CD4-positive, alpha-beta T cell treated with Interleukin-6 for 4 hours (primary cell): ENCODE measurements at places on chromosomes 7 and 10.

- no peak for DNase-seq
Measured at GRCh38 chr10:118173296-118173695, 126.6 kb upstream of the RAB11FIP2 start.

GRCh38 chr7:87506246-87507180 lies 31.0 kb upstream of the ABCB4 start:
- DNase-seq = no peak

DNA sequence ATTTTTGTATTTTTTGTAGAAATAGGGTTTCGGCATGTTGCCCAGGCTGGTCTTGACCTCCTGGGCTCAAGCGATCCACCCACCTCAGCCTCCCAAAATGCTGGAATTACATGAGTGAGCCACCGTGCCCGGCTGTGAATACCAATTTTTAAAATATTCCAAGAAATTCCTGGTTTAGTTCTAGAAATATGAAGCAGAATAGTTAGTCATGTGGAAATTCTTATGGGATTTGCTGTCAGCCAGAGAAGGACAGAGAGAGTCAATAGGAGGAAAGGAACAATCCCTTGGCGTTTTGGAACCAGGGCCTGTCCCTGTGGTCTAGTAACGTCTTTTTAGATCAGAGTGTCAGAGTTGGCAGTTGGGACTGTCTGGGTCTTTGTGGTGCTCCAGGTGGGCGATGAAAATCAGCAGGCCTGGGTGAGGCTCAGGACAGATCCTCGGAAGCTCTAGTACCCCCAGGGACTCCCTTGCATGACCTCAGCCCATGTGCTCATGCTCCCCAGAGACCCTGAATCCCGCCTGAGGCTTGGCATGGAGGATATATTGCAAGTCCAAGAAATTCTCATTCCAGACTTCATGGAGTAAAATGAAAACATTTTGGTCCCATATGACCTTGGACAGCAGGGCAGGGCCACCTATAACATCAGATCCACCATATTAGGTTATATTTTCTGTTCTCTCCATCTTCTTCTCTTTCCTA lies 7.8 kb downstream of the NODAL start:
- no peak for DNase-seq

DNA sequence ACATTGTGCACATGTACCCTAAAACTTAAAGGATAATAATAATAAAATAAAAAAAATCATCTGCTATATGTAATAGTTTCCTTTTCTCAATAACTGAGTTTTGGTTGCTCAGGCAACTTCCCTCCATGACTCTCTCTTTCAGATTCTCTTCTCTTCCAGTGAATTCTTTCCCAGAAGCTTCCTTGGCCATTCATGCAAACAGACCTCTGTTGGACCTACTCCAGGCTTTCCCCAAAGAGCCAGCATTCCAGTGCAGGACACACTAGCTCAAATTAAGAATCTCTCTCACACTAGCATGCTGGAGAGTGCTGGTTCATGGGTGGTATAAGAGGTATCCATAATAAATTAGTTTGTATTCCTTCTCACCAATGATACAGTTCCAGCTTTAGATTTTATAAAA lies 31.0 kb upstream of the ZEB1 start:
- DNase-seq = no peak

DNA sequence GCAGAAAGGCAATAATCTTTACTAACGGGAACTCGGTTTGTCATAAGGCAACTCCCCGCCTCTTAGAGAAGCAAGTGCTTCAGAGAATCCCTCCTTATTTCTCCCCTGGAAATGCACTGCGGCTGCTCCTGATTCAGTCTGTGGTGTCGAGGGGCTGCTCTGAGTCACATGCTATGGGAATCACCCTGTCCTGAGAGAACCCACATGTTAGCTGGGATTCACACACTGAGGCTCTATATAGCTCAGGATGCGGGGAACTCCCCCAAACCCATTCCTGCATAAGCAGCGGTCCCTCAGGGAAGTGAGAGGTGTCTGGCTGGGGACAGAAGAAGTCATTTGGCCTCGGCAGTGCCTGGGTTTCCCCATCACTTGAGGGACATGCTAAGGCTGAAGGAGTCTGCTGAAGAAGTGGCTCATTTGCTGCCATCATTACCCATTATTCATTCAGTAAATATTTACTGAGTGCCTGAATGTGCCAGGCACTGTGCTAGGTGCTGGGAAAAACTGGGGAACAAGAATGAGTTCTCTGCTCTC lies 87.5 kb downstream of the ATXN7L1 start:
- no peak for DNase-seq

DNA sequence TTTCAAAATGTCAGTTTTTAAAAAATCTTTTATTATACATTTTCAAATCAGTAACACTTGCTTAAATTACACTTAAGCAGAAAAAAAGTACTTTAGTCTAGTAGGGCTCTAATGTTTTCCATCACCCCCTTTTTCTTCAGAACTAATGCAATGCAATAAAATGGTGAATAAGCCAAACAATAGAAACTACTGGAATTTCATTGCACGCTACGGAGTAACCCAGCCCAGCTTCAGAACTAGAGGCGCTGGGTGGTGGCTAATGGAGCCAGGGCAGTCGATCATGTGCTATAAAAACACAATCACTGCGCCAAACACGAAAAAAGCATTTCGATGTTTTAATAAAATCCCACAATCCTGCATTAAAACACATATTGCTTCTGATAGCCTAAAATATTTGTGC lies 59.9 kb upstream of the ODAD2 start:
- no peak for DNase-seq

DNA sequence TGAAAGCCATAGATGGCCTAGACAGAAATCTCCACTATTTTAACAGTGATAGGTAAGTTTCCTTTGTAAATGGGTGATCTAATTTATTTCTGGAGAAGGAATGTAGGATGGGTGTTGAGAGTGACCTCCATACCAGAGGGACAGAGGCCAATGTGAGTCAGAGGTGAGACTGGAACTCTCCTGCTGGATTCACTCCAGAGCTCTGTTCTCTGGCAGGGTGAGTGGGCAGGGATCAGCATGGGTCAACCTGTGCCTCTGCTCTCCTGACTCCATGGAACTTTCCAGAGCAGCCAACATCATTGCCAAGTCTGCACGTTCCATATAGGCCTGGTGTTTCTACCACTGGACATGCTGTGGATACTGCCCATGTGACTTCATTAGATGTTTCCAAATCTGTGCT lies 11.4 kb downstream of the AKR1C3 start:
- no peak for DNase-seq

DNA sequence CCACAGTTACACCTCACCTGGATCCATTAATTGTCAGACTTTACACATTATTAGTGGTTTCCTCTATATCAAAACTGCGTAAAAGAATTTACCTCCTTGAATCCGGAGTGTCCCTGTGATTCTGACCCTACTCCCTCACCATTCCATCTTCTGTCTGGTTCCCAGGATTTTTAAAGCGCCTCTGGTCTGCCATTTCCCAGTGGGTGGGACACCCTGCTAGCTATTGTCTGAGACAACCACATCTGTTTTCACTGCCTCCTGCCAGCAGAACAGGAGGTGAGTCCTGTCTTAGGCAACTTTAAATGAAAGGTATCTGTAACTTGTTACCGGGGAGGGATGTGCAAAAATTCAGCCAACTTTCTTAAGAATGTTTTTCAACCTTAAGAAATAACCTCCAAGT lies 2.3 kb downstream of the MACROH2A2 start:
- DNase-seq = no peak

GRCh38 chr7:119761776-119762175 lies 511.2 kb upstream of the KCND2 start:
- DNase-seq = no peak

DNA sequence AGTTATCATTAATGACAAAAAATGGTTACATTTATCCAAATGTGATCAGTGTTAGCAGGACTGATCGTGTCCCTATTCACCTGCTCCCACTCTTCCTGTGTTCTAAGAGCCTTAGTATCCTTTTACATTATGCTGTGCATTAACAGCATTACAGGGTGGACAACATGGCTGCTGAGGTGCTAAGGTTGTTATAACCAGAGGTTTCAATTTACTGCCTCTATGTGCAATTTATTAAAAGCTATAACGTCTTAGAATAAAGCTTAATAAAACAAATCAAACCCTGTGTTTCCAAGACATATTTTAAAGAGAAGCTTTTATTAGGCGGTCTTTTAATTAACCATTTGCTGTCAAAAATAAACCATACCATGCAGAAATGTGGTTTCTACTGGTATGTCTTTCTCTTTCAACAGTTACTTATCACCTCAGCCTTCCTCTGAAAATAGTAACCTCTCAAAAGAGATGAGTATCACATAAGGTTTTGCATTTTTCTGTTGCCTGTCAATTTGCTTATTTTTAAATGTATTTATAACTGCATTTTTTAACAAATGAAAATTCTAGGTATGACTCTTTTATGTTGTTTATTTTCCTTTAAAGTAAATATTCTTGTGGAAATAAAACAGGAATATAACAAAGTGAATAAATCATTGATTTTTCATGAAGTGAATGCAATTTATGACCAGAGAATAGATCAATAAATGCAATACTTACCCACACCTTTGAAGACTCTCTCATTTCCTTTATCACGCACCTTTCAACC lies 849.8 kb upstream of the SORCS1 start:
- DNase-seq = no peak

- peak; percentile 84 for DNase-seq
Measured at GRCh38 chr7:74094224-74095101, 10.9 kb downstream of the LIMK1 start.

DNA sequence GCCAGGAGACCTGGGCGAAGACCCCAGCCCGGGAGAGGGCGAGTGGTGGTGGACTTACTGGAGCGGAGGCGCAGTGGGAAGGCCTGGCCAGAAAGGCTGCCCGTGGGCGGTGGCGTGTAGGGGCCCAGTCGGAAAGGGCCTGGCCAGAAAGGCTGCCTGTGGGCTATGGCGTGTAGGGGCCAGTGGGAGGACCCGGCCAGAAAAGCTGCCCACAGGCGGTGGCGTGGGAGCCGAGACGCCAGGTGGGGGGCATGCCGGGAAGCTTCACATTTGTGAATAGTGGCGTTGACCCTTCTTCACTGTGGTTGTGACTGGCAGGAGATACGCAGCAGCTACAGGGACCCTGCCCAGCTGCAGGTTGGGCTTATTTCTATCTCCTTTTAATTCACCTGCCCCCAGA lies 72.9 kb downstream of the DYNC2I1 start:
- no peak for DNase-seq

DNA sequence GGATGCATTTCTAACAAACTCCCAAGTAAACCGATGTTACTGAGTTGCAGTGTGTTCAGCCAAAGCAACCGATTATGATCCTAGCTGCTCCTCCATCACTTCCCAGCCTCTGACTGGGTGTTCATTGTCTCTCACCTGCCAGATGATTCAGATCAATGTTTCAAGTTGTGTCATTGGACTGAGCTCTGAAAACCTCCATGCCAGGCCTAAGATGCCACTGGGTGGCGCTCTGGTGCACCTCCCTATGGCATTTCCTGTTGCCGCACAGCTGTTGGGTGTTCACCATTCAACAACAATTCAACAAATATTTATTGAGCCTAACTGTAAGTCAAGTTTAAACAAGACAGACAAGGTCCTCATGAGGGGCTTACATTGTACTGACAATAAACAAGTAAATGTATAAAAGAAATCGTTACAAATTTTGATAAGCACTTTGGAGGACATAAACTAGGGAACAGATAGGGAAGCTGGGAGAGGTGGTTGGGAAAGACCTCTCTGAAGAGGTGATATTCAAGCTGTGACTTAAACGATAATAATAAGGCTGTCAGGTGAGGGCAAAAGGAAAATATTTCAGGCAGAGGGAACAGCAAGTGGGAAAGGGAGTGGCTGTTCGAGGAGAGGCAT lies 22.8 kb downstream of the RGR start:
- DNase-seq = peak; percentile 63

GRCh38 chr10:124614003-124614659 lies 130.0 kb downstream of the FAM53B start:
- DNase-seq = no peak

DNA sequence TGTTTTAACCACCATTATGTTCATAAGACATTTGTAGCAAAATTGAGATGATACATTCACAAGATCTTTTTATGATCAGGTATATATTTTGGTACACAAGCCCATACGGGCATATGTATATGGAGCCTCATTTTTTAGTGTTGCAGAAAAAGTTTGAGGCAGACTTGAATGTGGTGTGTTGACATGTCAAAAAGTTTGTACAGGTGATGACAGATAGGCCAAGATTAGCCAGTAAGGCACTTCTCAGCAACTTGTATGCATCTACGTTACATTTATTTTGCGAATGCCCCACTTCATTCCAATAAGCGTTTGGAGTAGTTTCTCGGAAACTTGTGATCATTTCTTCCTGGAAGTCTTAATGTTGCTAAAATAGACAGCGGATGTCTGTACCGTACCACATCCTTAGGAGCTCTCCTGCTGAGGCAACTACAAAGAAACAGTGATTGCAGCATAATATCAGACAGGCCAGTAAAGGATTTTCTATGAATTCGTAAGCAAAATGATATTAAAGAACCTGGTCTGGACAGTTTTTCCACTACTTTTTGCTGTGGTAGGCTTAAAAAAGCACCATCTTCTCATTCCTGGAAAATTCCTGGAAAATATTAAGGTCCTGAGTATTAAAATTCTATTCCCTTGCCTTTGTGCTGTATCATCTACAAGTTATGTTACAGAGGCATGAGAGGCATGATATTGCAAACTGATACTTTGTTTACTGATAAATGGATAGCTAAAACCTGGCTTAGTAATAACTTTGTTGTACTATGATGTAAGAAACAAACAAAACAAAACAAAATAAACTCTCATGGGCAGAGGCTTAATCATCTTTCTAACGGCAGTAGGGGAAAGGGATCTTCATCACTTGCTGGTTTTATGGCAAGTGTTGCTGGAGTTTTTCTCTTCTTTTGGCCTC lies 153.6 kb downstream of the HDAC9 start:
- DNase-seq = no peak

DNA sequence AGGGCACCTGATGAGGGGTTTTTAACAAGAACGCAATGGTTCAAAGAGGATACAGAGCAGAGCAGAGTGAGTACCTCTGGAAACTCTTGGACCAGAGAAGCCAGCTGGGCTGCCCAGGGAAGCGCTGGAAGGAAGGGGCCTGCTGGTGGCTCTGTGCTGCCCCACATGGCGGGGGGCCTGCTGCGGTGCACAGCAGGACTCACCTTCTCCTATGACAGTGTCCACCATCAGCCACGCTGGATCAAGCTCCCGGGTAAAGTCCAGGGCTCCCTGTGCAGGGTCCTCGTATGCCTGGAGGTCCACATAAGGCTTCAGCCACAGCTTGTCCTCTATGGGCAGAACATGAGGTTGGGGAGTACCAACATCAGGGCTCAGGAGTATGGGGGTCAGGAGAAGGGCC lies 12.5 kb downstream of the EPHA1 start:
- DNase-seq = no peak

- DNase-seq = no peak
Measured at GRCh38 chr10:68861253-68861652, 33.9 kb downstream of the STOX1 start.

GRCh38 chr10:70879207-70879606 lies 9.2 kb downstream of the PCBD1 start:
- no peak for DNase-seq
